KG1 (cell line): ENCODE measurements at places on chromosomes 1 and 21.
A peak's percentile ranks its signal among the peaks of the same experiment; 100 is the strongest.

GRCh38 chr1:227429447-227430359 lies 111.4 kb upstream of the CDC42BPA start:
- DNase-seq: no peak

DNA sequence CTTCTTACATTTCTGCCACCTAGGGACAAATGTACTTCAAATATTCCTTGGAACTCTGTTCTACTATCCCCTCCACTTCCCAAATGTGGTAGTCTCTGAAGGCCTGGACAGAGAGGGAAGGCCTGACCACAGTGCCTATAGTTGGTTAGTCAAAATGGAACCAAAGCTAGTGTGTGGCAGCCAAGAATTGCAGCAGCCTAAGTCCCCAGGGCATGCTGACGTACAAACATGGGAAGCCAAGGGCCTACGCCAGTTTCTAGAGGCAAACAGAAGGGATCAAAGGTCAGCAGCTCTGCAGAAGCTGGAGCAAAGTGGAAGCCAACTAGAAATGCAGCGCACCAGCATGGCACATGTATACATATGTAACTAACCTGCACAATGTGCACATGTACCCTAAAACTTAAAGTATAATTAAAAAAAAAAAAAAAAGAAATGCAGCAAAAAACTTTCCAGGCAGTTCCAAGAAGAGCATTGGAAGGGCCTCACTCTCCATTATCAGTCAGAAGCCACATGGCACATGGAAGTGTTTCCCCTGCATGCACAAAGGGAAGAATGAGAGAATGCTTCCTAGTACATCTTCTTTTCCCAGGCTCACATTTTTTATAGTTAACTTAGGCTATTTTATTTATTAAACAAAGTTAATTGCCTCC lies 39.4 kb upstream of the GADD45A start:
- no peak for DNase-seq

- no peak for DNase-seq
Measured at GRCh38 chr1:183840140-183840539, 35.2 kb downstream of the RGL1 start.

DNA sequence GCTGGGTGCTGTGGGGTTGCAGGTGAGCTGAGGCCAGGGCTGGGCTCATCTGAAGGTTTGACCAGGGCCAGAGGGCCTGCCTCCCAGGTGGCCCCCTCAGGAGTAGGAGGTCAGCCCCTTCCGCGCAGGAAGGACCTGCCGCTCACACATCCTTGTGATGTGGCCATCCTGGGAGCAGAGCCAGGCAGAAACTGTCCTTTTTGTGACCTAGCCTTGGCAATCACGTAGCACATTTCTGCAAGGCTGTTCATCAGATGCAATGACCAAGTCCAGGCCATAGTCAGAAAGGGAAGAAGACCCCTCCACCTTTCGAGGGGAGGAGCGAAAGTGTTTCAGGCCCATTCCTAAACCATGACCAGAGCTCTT lies 55.5 kb upstream of the TRAPPC10 start:
- DNase-seq: no peak

- DNase-seq: no peak
Measured at GRCh38 chr1:172351754-172352161, 68.7 kb upstream of the C1orf105 start.

DNA sequence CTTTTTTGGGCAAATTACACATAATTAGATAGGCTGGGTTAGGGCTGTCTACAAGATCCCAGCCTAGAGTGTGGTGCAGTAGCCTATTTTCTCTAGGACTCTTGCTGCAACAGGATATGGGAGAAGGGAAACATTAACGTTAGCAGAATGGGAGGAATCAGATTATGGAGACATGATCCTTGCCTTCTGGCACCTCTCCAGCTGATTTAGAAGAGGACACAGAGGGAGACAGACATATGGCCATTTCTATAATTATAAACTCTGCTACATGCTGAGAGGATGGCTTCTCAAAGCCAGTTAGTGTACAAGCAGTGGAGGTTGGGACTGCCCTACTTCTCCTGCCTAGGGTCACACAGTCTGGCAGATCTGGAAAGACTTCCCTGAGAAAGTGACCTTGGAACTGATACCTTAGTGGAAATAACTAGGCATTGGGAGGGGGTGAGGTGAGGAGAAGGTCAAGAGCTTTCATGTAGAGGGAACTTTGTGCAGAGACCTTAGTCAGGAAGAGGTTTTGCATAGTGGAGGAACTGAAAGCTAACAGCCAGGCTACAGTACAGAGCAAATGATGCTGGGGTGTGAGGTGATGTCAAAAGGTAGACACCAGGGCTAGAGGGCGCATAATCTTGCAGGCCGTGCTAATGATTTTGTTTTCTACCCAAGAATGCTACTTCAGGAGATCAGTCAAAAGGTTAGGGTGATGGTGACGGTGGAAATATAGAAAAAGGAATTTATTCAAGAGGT lies 1.2 kb upstream of the CD1D start:
- DNase-seq: no peak

- peak; percentile 1 for DNase-seq
Measured at GRCh38 chr1:188652678-188653077, 1823.9 kb downstream of the PLA2G4A start.

DNA sequence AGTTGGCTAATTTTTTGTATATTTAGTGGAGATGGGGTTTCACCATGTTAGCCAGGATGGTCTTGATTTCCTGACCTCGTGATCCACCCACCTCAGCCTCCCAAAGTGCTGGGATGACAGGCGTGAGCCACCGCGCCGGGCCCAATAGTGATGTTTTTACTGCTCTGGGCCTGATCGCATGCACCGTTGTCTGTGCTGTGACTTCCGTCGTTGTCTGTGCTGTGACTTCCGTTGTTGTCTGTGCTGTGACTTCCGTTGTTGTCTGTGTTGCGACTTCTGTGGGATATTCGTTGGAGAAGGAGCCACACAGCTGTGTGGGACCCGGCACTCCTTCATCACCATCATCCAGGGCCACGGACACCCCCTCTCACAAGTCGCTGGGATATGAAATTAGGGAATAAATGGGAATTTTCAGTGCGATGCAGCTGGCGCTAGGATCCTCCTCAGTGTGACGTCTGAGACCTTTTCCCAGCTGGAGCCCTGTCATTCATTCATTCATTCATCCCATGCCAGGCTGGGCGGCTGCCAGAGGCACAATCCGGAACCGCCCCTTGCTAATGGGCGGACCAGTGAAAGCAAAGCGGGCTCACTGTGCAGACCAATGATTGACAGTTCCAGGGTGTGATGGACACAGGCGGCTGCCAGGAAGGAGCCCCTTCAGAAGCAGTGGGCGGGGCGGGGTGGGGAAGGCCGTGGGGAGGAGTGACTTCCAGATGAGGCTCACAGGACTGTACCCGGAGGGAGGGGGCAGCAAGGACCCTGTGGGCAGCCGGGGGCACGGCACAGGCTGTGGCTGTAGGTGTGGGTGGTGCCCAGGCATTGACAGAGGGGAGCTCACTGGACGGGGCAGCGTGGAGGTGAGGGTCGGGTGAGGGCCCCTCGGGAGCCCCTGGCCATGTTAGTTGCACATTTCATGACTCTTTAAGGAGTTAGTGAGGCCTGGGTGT lies 48.9 kb downstream of the PRKCZ start:
- DNase-seq: no peak

DNA sequence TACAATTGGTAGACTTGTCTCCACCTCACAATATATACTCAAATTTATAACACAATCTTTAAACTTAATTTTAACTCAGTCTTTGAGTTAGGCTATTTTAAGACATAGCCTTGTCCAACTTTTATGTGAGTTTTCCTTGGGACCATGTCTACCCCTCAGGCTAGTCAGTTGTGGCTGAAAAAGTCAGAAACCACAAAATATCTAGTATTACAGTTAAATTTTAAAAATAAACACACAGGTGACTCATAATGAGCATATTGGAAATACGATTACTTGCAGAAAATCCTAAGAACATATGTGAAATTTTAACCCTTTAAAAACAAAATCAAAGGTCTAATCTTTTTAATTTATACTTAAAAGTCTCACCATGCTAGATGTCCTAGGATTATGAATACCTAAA lies 4.8 kb upstream of the ASB17 start:
- DNase-seq: no peak

GRCh38 chr1:110465038-110465813 lies 14.3 kb downstream of the PROK1 start:
- DNase-seq: no peak

DNA sequence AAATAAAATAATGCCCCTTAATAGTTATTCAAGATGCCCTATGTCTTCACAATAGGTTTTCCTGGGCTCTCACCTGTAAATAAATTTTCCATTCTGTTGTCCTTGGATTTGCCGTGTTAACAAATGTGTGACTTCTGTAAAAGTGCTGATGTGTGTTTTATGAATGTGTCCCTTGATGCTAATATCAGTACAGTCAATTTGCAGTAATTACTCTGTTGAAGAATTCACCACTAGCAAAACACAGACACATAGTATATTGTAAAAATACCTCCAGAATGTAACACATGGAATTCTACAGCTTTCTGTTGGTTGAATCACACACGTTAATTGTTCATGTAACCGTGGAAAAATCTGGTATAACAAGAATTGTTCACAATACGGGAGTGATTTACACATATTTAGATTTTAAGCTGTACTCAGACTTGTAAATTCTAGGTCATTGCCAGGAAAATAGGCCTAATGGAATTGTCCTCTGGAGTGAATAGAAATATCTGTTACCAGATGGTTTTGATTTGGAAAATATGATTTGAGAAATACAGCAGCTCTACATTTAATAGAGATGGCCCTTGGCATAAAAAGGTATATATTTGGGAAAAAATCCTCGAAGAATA lies 36.7 kb upstream of the KCNK2 start:
- DNase-seq: no peak

GRCh38 chr1:195876792-195877191 lies 731.4 kb downstream of the KCNT2 start:
- no peak for DNase-seq

GRCh38 chr1:180415985-180416633 lies 86.3 kb downstream of the ACBD6 start:
- DNase-seq: no peak

- DNase-seq: no peak
Measured at GRCh38 chr1:84277343-84278059, 24.0 kb upstream of the SAMD13 start.

- DNase-seq: no peak
Measured at GRCh38 chr1:234163267-234163919, 209.9 kb upstream of the COA6 start.

DNA sequence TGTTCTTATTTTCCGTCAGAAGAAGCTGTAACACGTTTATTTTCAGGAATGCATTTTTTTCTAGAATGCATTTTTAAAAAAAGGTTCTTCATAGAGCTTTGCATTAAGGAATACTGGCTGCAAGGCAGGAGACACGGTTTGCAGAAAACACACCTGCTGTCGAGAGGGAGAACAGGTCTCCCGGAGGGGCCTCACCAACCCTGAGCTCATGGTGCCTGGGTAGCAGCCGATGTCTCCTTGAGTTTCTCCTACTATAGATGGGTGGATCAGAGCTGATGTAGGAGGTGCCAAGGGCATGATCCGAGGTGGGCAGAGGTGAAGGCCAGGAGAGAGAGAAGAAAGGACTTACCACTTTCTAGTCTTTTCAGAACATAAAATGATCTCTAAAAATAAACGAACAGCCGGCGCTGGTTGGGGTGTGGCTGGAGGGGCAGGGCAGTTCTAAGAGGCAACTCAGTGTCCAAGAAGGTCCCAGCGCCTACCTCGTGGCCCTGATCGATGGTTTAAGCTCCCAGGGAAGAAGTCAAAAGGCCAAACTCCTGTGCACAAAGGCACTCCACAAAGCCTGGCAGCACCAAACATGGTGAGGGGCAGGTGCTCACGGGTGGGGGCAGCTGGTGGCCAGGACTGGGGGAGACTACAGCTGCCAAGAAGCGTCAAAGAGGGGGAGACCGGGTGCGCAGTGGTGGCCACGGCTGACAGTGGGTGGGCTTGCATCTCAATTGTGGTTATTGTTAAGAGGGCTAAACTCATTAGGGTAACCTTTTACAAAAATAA lies 12.2 kb downstream of the MORN1 start:
- no peak for DNase-seq

DNA sequence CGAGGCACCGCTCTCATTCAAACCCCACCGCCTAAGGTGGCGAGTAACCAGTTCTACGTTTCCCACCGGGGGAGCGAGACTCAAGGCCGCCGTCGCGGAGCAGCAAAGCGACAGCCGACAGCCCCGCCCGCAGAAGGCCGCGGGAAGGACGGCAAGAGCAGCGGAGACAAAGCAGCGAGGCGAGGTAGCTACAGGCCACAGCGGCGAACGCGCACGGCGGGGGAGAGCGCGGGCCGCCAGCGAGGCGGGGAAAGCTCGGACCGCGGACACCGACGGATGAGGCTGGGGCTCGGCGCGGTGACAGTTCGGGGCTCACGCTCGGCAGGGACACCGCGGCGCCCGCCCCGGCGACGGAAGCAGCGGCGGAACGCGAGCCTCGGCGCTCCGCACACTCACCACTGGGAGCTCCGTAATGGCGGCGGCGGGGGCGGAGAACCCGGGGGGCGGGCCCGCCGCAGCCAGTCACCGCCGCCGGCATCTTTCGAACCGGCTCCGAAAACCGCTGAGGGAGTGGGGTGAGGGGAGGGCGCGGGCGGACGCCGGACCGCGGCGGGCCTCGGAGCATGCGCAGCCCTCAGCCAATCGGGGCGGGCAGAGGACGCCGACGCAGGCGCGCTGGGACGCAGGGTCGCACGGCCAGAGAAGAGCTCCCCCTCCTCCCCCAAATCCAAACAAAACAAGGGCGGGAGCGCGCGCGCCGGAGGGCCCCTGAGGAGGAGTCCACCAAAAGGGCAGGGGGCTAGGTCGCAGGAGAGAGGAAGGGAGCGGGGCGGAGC lies 666 bp downstream of the HP1BP3 start:
- DNase-seq: peak; percentile 96

- peak; percentile 23 for DNase-seq
Measured at GRCh38 chr1:6599141-6599975, 3.3 kb downstream of the KLHL21 start.

DNA sequence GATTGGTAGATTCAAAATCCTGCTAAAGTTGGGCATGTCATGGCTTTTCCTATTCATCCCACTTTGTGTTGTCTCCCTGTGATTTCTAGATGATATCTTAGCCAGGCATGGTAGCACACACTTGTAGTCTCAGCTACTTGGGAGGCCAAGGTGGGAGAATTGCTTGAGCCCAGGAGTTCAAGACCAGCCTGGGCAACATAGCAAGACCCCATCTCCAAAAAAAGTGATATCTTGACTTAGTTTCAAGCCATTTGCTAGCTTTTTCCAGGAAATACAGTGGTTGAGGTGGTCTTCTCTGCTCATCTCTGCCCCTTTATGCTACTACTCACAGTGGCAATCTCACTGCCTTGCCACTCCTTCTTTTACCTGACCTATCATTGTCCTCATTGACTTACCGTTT lies 12.3 kb upstream of the HAX1 start:
- no peak for DNase-seq
